Endodermal cell (in vitro differentiated cells): ENCODE measurements at places on chromosomes 12 and 14. TPM values are rescaled to one million over a fixed set of nuclear protein-coding genes. Genes with fewer than 3 reads are reported as not detected.
A peak's percentile ranks its signal among the peaks of the same experiment; 100 is the strongest.

DNA sequence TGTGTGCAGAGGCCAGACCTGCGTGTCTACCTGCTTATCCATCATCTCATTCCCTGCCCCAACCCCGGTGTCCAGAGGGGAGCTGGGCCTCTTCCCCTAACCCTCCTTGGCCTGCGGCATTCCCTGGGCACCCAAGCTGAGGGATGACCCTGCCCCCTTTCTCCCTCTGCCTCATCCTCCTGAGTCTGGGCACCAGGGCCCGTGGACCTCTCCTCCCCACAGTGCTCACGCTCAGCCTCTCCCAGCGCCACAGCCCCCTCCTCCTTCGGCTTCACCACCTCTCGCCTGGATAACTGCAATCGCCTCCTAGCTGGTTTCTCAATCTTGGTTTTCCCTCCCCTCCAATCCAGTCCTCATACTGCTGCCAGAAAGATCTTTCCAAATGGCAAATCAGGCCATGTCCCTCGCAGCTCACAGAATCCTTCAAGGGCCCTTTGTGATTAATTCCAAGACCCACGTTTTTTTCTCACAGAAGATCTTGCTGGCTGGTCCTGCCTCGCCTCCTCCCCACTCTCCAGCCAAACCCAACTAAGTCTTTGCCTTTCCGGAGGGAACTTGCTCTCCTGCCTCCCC lies 16.2 kb downstream of the IRF2BPL start:
- DNase-seq, result no peak

DNA sequence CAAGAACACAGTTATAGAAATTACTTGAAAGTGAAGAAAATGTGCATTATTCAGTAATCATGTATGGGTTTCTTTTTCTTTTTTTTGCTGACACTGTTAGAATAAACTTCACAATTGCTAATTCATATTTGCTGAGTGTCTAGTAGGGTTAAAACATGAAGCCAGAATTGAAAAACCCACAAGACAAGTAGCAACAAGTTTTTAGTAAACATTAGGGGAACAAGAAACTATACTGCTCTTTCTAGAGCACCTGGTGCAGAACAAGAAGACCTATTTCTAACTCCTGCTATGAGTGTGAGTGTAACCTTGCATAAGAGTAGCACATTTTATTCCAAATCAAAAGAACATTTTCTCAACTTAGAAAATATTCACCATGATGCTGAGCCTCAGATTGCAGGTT lies 83.2 kb downstream of the ITPR2 start:
- DNase-seq, result no peak

Gene SERPINA9
- not detected in 3 replicates for total RNA-seq

DNA sequence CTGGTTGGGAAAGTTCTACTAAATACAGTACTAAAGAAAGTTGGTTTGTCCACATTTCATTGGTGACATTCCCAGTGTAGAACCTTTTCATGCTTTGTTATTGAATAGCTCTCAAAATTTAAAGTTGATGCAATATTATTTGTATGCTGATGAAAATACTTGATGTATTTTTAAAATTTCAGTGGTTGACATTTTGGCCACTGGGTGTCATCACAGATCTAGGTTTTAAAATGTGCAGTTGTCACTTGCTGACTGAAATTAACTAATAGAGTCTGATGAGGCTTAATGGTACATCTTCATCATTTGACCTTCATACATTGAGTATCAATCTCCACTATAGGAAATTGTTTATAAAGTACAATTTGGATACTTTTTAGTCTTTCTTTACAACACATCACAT lies 37.1 kb downstream of the CMAS start:
- DNase-seq, result no peak

Gene GUCY2C
- total RNA-seq, result 0.54 to 1.4 TPM (median 1.0 TPM) in 3 replicates

DNA sequence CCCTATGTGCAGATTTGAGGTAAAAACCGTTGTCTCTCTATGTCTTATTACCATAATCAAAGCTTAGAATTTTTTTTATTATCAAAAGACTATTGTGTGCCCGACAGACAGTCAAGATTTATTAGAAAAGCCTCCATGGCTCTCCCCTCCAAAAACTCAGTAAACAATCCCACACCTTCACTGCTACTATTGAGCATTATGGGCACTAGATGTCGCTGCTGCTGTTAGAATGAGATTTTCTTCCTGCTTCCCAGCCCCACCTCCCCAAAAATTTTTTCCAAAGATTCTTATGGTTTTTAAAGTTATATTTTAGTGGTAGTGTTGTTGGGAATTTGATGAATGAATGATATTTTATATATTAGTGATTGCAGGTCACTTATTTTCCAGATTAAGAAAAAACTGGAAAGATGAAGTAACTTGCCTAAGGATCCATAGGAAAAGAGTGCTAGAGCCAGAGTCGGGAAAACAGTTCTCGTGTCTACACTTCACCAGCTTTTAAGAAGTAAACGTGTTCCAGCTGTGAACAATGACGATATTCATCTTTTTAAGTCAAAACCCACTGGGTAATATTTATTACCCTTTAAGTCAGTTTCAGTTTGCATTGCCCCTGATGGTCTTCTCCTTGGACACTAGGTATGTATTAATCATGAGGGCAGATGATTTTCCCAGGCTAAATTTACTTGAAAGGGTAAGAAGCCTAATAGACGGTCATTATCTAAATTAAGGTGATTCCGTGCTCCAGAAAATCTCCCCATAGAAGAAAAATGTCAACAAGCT lies 12.2 kb upstream of the FOXG1 start:
- peak; percentile 81 for DNase-seq
